Natural killer cell treated with Interleukin-12 subunit alpha and Interleukin-12 subunit beta and Interleukin-15 and Interleukin-18, amount 100 ng/mL, for 72 hours (primary cell): ENCODE measurements at places on chromosomes 7 and 10.

DNA sequence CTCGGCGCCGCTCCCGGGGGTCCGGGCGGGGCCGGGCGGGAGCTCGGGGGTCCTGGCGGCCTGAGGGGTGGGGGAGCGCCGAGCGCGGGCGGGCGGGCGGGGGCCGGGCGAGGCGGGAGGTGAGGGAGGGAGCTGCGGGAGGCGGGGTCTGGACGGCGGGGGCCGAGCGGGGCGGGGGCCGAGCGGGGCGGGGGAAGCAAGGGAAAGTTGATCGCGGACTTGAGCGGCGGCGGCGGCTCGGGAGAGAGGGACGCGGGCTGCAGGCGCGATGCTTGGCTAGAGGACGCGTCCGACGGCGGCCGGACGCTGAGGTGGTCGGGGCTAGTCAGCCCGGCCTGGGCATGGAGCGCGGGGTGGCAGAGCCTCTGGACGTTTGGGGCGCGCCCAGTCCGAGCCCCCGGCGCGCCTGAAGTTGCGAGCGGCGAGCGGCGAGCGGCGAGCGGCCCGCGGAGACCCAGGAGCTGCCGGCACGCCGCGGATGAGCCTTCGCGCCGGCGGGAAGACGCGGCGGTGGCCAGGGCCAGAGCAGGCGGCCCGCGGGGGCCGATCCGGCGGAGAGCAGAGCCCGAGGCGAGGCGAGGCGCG, at the start of gene CDH23:
TSS of gene CDH23 (plus strand) at position 210 of the 585 bp plus-strand sequence. CDS start 42,912 bp downstream, outside the sequence.
- peaks cover 5% of the 10 kb centered on the region for H3K4me1 ChIP-seq
- H3K27ac ChIP-seq: no peak within 1 kb of the TSS
- peak within 1 kb of the TSS; percentile 36 for H3K4me3 ChIP-seq
- H3K27me3 ChIP-seq: peaks cover 53% of the 10 kb centered on the region

DNA sequence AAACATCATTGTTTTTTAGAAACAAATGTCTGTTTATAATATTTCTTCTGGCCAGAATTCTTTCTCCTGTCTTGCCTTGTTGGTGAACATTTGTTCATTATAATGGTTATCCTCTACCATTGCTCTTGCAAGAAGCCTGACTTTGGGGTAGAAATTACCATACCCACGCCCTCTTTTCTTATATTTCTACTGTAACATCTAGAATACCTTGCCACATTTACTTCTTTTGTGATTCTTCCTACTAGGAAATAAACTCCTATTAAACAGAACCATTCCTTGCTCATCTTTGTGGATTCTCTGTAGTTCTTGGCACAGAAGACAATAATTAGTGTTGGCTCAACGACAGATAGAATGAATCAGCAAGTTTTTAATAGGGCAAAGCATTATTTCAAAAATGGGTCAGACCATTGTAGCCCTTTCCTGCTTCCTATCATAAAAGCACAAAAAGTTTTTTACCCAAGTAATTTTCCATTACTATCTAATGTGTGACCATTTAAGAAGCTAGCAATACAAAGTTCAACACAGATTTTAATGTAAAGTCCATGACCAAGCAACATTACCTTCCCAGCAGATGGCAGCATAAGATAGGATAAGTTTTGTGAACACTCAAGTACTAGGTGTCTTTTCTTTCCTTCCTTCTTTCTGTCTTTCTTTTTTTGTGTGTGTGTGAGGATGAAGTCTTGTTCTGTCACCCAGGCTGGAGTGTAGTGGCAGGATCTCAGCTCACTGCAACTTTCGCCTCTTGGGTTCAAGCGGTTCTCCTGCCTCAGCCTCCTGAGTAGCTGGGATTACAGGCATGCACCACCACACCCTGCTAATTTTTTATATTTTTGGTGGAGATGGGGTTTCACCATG, 270.4 kb downstream of the HGF start:
- no peak overlapping the region for H3K4me3 ChIP-seq
- H3K36me3 ChIP-seq: no peaks in the 10 kb centered on the region
- no peak overlapping the region for H3K27ac ChIP-seq
- no peak for DNase-seq
- no peaks in the 10 kb centered on the region for H3K27me3 ChIP-seq
- no peaks in the 10 kb centered on the region for H3K4me1 ChIP-seq

DNA sequence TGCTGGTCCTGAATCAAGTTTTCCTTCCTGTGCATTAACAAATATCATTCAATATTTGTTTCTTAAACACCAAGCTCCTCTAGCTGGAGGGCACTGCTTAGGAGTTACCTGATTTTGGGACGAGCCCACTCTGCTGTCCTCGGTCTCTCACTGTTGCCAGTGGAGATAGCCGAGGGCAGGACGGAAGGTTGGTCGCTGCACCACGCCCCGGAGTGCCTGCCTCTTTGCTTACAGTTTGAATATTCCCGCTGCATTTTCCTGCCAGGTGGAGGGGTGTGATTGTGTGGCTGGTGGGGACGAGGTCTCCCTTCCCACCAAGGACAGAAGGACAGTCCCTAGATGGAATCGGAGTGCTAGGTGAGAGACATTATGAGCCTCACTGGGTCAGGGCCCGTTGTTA, 201.5 kb downstream of the DNAJB6 start:
- H3K27ac ChIP-seq: no peak overlapping the region
- H3K4me3 ChIP-seq: no peak overlapping the region
- no peaks in the 10 kb centered on the region for H3K4me1 ChIP-seq
- peaks cover 3% of the 10 kb centered on the region for H3K27me3 ChIP-seq

DNA sequence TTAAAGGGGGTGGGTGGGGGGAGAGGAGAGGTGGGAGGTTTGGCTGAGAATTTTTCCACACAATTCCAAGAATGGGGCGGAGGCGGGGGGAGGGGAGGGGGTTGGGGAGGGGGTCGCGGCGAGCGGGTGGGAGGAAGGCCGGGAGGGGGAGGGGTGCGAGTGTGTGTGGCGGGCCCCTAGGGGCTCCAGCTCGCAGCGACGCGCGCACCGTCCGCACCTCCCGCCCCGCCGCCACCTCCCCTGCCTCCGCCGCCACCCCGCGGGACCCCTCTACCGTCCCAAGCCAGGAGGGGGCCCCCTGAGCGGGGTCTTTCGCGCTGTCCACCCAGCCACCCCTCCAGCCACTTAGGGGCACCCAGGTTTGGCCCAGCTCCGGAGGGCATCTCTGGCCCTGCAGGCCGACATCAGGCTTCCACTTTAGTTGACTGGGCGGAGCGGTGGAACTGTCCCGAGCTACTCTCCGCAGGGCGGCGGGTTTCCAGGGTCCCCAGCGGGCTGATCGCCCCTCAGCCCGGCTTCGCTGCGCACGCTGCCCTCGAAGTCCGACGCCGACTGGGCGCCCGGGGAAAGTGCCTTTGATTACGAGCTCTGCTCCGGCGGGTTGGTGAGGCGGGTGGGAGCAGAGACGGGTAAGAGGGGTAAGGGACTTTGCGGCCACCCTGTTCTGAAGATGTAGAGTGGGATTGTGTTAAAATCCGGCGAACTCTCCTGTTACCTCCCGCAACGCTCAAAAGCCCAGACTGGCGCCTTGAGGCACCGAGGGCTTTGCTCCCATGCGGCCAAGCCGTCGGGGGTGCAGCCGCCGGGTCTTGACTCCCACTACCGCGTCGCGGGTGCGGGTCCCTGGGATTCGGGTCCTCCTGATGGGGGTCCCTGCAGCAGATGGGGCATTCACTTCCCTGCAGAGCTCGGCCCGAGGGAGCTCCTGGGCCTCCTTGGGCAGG, 1.8 kb upstream of the VAX1 start:
- H3K4me3 ChIP-seq: no peak overlapping the region
- H3K4me1 ChIP-seq: no peaks in the 10 kb centered on the region
- peaks cover 58% of the 10 kb centered on the region for H3K27me3 ChIP-seq
- no peak for DNase-seq
- H3K36me3 ChIP-seq: peaks cover 4% of the 10 kb centered on the region

- H3K27ac ChIP-seq: no peak overlapping the region
- H3K4me3 ChIP-seq: no peak overlapping the region
- no peaks in the 10 kb centered on the region for H3K4me1 ChIP-seq
- H3K27me3 ChIP-seq: peaks cover 5% of the 10 kb centered on the region
Observed at GRCh38 chr10:79947083-79947415, 1.9 kb downstream of the SFTPD start.

- H3K27me3 ChIP-seq: peaks cover 6% of the 10 kb centered on the region
- no peak for DNase-seq
- H3K4me1 ChIP-seq: no peaks in the 10 kb centered on the region
Observed at GRCh38 chr10:34796133-34796532, 19.0 kb downstream of the PARD3 start.

DNA sequence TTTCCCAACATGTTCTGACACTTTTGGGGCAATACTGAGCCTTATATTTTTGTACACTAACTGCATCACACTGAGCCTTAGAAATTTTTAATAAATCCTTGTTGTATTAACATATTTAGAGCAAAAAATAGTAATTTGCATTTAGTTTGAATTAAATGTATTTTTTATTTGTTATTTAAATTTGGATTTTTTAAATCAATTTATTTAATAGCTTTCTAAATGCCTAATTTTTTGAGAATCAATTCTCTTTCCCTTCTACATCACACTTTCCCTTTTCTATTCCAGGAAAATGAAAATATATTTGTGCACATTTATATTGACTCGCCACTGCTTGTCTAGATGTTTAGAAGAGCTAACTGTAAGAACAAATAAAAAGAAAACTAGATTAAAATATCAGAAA, 414.6 kb upstream of the POM121L12 start:
- no peaks in the 10 kb centered on the region for H3K27me3 ChIP-seq
- no peak for DNase-seq
- no peak overlapping the region for H3K27ac ChIP-seq

DNA sequence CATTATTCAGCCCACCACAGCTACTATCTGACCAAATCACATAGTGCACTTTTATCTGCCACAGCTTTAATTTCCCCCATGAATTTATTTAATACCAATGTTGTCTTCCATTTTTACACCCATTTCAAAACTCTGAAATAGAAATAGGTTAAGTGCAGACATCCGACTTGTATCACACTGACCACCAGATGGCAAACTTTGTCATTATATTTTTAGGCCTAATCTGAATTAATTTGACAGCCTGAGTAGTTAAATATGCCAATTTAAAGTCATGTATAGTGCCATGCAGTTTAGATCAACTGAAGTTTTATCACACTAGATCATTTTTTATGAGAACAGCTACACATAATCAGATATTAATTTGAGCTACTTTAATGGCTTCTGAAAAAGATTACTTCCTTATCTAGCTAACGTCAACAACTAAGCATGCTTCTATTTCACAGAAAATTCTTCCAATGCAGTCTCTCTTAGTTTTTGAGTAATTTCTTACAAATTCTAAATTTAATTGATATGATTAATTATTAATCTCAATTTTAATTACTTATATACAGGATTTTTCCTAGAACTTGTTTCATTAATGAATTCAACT, 566.4 kb downstream of the GFRA1 start:
- no peak overlapping the region for H3K27ac ChIP-seq
- H3K4me1 ChIP-seq: no peaks in the 10 kb centered on the region
- no peaks in the 10 kb centered on the region for H3K27me3 ChIP-seq
- H3K36me3 ChIP-seq: no peaks in the 10 kb centered on the region

DNA sequence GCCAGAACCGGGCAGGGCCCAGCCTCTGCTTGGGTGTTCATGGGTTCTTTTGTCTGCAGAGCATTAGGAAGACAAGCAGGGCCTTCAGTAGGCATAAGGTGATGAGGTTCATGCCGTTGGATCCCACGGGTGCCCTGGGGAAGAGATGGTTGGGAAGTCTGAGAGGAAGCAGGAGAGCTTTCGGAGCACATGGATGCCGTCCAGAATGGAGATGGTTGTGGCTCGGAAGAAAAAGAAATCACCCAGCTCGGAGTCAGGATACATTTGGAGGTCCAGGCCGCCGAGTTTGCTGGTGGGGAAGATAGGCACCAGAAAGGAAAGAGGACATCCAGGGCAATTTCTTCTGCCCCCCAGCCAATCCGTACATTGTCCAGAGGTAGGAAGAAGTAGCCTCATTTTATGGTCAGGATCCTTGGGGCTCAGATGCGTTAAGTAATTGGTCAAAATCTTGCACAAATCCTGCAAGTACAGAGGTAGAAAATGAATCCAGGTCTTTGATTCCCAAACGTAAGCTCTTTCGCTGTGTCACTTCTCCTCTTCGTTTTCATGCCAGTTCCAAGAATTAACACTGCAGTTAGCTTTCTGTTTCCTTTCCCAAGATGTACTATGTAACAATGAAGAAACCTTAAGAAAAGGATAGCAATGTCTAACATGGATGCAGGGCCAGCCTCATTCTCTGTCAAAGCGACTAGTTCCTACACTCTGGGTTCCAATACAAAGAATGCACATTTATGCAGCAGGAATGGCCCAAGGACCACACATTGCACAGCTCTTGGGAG, 147.8 kb upstream of the KLF6 start:
- H3K27ac ChIP-seq: peak overlapping the region; percentile 83
- H3K27me3 ChIP-seq: no peaks in the 10 kb centered on the region
- H3K4me1 ChIP-seq: peaks cover 55% of the 10 kb centered on the region
- peak overlapping the region; percentile 43 for H3K4me3 ChIP-seq

GRCh38 chr10:49289480-49289879, 9.5 kb upstream of the C10orf71 start:
- peaks cover 6% of the 10 kb centered on the region for H3K27me3 ChIP-seq
- H3K36me3 ChIP-seq: no peaks in the 10 kb centered on the region
- H3K4me3 ChIP-seq: no peak overlapping the region

DNA sequence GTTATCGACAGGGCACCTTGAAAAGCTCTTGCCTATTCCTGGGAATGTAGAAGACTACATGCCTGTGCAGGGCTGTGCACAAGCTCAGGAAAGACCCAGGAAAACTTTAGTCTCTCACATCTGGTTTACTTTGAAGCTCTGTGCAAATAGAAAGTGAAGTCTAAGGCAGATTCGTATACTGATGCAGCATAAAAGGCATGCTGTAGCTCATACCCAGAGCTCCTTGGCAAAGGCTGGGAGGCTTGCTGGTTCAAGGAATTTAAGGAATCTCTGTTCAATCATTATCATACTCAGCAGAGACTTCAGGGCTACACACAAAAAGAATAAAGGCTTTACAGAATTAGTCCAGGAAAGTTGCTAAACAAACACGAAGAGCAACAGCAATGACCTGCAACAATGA, 192.0 kb downstream of the OTUD1 start:
- no peaks in the 10 kb centered on the region for H3K27me3 ChIP-seq
- DNase-seq: no peak
- no peak overlapping the region for H3K27ac ChIP-seq
- H3K36me3 ChIP-seq: peaks cover 4% of the 10 kb centered on the region
- H3K4me1 ChIP-seq: no peaks in the 10 kb centered on the region
- no peak overlapping the region for H3K4me3 ChIP-seq

- H3K4me1 ChIP-seq: no peaks in the 10 kb centered on the region
- no peak overlapping the region for H3K4me3 ChIP-seq
- H3K27me3 ChIP-seq: peaks cover 7% of the 10 kb centered on the region
- DNase-seq: no peak
- peaks cover 5% of the 10 kb centered on the region for H3K36me3 ChIP-seq
Observed at GRCh38 chr10:8726084-8726778, 671.7 kb downstream of the GATA3 start.

GRCh38 chr7:87156709-87157108, 4.5 kb downstream of the DMTF1 start:
- H3K36me3 ChIP-seq: peaks cover 18% of the 10 kb centered on the region
- DNase-seq: no peak
- H3K27me3 ChIP-seq: no peaks in the 10 kb centered on the region
- H3K27ac ChIP-seq: no peak overlapping the region
